ENCODE measurements at places on chromosomes 13 and 19.

DNA sequence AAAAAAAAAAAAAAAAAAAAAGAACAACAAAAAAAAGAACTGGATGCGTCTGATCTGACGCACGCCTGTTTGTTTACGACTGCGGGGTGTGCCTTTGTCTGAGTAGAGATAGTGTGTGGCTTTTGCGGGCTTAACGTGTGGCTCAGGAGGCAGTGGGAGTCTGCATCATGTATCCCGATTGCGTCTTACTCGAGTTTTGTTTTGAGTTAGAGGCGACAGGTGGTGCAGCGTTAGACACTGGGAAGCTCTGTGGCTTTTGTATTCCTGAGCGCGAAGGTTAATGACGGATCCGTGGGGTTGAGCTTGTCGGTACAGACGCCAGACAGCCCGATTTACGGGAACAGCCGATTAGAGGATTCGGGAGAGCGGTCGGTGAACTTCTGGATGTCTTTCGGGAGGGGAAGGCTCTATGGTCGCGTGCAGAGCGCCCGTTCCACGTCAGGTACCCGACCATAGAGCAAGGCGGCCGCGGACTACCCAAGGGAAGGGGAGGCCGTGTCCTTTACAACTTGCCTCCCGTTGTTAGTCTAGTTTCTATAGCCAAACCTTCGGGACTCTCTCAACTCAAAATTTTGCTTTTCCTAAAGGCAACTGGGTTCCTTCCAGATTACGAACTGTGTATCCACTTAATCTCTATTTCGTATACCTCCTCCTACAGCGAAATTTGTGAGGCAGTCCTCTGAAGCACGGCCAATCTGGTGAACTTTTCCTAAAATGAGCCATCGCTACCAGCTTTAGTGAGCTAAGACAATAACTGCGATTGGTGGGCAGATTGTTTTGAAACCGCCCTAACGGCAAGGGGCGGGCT, 926 bp upstream of the HNRNPUL1 start:
- no peaks in the 10 kb centered on the region for H3K27me3 ChIP-seq
- peaks cover 43% of the 10 kb centered on the region for H3K4me1 ChIP-seq
- peak overlapping the region; percentile 99 for H3K27ac ChIP-seq
- H3K36me3 ChIP-seq: peaks cover 37% of the 10 kb centered on the region
- DNase-seq: peak; percentile 91

- peaks cover 29% of the 10 kb centered on the region for H3K36me3 ChIP-seq
- H3K27me3 ChIP-seq: no peaks in the 10 kb centered on the region
- peak overlapping the region; percentile 96 for H3K27ac ChIP-seq
- peak; percentile 67 for DNase-seq
Observed at GRCh38 chr19:1408300-1409203, 1.2 kb downstream of the DAZAP1 start.

DNA sequence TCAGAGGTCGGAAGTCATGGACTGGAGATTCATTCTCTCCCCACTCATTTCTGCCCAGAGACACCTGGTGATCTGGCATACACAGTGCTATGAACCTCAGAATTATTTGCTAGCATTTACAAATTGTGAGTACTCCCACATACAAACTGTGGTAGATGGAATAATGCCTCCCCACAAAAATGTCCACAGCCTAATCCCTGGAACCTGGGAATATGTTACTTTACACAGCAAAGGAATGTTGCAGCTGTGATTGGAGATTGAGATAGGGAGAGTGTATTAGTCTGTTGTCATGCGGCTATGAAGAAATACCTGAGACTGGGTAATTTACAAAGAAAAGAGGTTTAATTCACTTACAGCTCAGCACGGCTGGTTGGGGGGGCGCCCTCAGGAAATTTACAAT, 3.1 kb upstream of the UQCRFS1 start:
- H3K4me1 ChIP-seq: peaks cover 21% of the 10 kb centered on the region
- H3K4me3 ChIP-seq: no peak overlapping the region
- peaks cover 12% of the 10 kb centered on the region for H3K27me3 ChIP-seq
- no peak overlapping the region for H3K27ac ChIP-seq

DNA sequence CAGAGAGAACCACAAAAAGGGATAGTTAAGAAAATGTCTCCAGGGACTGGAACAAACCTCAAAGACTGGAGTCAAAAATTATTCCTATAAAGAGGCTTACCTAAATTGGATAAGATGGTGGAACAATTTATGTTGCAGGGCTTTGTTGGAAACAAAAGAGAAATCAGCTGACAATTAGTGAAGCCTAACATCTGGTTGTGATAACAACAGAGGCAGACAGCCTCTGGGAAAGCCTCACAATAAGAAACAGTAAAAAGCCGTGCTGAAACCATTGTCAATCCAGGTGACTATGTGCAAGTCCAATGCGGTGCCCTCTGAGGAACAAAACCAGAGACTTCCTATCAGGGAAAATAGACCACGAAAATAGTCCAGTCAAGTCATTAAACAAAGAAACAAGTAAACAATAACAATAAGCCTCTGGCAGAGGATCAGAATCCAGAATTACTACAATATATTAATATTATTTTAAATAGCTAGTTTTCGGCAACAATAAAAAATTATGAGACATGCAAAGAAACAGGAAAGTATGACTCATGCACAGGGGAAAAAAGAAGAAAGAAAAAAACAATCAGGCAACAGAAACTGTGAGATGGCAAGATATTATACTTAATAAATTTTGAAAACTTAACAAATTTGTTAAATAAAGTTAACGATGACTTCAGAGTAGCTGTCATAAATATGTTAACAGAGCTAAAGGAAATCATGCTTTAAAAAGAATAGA, 99.7 kb upstream of the RXFP2 start:
- no peak overlapping the region for H3K4me3 ChIP-seq
- no peak for DNase-seq
- H3K27ac ChIP-seq: no peak overlapping the region
- no peaks in the 10 kb centered on the region for H3K36me3 ChIP-seq
- H3K4me1 ChIP-seq: no peaks in the 10 kb centered on the region
- H3K27me3 ChIP-seq: no peaks in the 10 kb centered on the region

- peaks cover 49% of the 10 kb centered on the region for H3K4me1 ChIP-seq
- H3K27ac ChIP-seq: peak overlapping the region; percentile 67
- no peaks in the 10 kb centered on the region for H3K27me3 ChIP-seq
- no peak for DNase-seq
- H3K4me3 ChIP-seq: peak overlapping the region; percentile 46
Observed at GRCh38 chr19:1017115-1017905, 3.6 kb downstream of the TMEM259 start.

DNA sequence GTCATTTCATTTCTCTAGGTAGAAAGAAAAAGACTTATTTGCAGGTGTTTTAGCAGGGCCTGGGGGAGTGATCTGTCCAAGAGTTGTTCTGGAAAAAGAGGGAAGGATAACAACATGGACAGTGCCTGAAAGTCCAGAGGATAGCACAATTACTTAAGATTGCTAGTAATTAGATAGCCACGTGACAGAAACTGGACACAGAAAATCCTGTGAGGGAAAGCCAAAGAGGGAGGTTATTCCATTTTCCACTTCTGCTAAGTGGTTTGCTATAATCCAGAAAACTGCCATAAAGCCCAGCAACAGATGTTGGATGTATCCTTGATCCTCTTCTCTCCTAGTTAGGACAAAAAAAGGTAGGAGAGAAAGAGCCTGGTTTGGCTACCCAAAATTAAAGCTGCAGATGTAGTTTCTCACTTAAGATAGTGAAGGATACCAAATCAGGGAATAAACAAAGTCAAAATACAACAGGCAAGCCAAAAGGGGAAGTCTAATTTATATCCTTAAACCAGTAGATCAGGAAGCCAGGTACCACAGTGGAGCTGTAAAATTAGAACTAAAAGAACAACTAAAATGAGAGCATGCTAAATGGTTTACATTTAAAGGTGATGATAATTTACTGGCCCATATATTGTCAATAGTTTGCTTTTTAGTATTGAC, 140.2 kb downstream of the VWA8 start:
- H3K27me3 ChIP-seq: no peaks in the 10 kb centered on the region
- H3K4me3 ChIP-seq: no peak overlapping the region
- peaks cover 6% of the 10 kb centered on the region for H3K36me3 ChIP-seq
- H3K27ac ChIP-seq: no peak overlapping the region
- no peak for DNase-seq

DNA sequence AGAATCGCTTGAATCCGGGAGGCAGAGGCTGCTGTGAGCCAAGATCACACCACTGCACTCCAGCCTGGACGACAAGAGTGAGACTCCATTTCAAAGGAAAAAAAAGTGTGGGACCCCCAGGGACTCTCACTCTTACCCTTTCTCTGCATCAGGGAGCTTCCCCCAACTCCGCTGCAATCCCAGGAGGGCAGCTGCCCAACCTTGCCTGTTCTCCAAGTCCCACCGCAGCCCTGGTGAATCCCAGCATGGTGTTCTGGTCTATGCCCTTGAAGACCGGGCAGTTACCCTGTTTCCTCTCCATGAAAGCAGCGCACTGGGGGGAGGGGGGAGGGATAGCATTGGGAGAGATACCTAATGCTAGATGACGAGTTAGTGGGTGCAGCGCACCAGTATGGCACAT, 35.7 kb upstream of the DPRX start:
- H3K27ac ChIP-seq: no peak overlapping the region
- H3K4me1 ChIP-seq: no peaks in the 10 kb centered on the region
- no peaks in the 10 kb centered on the region for H3K36me3 ChIP-seq
- DNase-seq: no peak
